ENCODE measurements at places on chromosomes 2 and 18.

DNA sequence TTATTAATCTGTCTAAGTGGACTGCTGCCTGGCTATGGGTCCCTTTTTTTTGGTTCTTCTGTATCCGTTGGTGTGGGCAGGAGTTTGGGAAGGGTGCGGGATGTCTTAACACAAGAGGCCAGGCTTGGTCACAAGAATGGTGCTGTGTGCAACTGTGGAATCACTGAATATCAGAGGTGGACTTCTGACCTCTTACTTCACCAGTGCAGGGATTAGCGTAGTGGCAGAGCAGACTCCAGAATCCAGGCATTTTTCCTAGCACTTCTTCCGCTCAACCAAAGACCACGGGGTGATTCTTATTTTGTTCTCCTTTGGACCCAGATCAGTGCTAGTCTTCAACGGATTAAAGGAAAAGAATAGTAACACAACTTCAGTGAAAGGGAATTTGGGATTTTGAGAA is 254.3 kb upstream of the TNP1 start:
- no peak for DNase-seq

DNA sequence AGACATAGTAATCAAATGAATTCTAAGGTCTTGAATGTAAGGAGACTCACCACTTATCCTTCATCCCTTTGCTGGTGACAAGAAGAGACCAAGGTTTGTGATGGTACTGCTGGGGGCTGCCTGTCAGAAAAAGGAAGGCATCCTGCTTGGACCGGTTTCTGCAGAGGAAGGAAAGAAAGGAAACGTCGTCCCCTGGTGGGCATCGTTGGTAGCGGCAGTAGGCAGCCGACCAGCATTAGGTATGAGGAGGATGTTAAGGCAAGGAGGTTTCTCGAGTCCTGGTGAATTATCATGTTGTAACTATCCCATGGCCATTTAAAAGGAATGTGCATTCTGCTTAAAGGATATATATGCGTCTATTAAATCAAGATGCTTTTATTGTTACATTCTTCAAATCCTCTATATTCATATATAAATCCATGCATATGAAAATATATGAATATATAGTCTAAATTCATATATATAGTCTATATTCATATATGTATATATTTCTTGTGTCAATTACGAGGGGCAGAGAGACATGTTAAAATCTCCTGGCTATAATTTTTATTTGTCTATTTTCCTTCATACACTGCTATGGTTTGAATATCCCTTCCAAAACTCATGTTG is 94.4 kb upstream of the TGFA start:
- peak; percentile 75 for DNase-seq

GRCh38 chr2:112542984-112543661 is 858 bp downstream of the POLR1B start:
- peak; percentile 45 for DNase-seq

DNA sequence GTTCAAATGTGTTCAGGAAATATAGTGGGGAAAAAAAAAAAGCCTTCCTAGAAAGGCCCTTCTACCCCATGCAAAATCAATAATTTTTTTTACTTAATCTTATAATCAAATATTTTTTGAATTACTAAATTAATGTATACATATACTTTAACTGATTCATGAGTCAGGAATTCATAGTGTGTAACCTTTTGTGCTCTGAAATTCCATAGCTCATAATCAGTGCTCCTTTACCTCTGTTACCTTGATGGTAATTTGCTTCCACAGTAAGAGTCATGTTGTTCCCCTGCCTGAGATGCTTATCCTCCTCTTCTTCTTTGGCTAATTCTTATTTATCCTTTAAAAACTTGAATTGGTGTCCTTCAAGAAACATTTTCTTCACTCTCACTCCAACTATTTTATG is 414.2 kb downstream of the THSD7B start:
- DNase-seq, result no peak

GRCh38 chr2:165901620-165902298 is 51.8 kb downstream of the TTC21B start:
- no peak for DNase-seq

- DNase-seq, result peak; percentile 65
Measured at GRCh38 chr18:48153613-48154481, 223.4 kb upstream of the SMAD2 start.

DNA sequence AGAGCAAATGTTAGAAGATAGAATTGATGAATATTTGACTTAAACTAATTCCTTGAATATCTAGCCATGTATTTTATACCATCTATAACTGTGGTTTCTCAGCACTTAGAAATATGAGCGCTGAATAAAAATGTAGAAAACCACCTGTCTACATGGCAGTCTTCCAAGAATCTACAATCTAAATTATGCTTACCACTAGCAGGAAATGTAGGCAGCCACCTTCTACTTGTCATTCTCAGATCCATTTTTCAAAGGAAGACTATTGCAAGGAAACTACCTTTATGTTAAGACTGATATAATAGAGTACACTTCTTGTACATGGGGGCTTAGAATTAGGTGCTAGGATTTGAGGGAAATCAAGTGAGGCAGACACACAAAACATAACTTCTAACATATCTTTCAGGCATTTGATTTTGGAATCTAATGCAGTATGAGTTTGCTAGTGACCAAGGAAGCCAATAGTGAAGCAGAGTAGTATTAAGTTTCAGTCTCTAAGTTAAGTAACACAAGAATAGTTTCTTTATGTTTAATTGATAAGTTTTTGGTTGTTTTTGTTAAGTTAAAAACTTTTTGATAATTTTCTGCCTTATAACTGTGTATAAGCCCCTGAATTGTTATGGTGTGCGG is 175.9 kb upstream of the ITGA4 start:
- DNase-seq, result no peak

DNA sequence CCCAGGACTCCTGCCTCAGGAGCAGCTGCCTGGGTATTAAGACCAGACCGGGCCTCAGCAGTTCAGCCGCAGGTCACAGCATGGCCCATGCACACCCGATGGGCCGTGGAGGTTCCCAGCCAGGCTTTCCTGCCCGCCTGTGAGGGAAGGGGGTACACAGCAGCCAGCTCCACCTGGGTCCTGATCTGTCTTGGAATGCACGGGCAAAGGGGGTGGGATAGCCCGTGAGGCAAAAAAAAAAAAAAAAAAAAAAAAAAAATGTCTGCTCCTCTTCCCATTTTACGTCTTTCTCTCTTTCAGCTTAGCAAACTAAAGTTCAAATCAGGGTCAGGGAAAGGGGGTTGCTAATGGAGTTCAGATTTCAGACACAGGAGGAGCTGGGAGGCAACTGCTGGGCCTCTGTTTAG is 385.2 kb downstream of the TNS1 start:
- DNase-seq, result no peak

DNA sequence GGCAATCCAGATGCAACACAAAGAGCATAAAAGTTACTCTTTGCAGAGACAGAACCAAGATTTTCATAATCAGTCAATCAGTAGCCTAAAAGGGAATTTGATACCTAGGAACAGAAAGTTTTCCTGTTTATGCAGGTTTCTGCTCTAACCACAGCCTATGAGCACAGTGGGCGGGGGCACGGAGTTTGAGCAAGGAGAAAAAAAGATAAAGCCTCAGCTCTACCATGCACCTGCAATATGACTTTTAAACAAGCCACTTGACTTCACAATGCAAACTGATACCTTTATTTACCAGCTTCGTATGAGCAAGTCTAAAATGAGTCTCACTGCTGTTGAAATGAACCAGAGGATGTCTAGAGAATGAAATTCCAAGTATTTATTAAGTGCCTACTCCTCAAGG is 5.6 kb upstream of the LRATD1 start:
- no peak for DNase-seq

- no peak for DNase-seq
Measured at GRCh38 chr2:8819948-8820347, 17.5 kb downstream of the KIDINS220 start.

DNA sequence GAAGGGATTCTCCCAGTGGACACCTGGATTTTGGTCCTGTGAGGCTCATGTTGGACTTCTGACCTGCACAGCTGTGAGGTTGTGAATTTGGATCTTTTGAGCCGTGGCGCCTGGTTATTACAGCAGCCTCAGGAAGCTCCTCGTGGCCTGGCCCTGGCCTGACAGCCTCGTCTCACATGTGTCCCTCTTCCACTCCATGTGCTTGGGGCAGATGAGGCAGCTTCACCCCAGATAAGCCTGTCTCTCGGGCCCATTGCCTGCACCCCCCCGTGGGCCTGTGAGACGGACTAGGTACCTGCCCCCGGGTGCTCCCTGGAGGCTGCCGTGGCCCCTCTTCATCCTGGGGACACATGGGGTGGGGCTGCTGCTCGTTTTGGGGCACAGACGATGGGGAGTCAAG is 51.2 kb downstream of the CTDP1 start:
- no peak for DNase-seq

DNA sequence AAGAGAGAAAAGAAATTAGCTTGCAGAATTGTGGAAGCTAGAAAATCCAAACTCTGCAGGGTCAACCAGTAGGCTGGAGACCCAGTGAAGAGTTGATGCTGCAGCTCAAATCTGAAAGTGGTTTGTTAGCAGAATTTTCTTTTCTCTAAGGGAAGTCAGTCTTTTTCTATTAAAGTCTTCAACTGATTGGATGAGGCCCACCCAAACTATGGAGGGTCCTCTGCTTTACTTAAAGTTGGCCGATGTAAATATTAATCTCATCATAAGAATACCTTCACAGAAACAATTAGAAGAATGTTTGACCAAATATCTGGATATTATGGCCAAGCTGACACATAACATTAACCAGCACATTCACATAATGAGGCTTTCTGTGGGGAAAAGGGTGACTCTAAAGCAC is 73.7 kb downstream of the FTCDNL1 start:
- DNase-seq, result no peak

GRCh38 chr2:9508931-9509330 is 34.6 kb downstream of the IAH1 start:
- no peak for DNase-seq

- no peak for DNase-seq
Measured at GRCh38 chr2:58204195-58204959, 36.7 kb downstream of the FANCL start.

DNA sequence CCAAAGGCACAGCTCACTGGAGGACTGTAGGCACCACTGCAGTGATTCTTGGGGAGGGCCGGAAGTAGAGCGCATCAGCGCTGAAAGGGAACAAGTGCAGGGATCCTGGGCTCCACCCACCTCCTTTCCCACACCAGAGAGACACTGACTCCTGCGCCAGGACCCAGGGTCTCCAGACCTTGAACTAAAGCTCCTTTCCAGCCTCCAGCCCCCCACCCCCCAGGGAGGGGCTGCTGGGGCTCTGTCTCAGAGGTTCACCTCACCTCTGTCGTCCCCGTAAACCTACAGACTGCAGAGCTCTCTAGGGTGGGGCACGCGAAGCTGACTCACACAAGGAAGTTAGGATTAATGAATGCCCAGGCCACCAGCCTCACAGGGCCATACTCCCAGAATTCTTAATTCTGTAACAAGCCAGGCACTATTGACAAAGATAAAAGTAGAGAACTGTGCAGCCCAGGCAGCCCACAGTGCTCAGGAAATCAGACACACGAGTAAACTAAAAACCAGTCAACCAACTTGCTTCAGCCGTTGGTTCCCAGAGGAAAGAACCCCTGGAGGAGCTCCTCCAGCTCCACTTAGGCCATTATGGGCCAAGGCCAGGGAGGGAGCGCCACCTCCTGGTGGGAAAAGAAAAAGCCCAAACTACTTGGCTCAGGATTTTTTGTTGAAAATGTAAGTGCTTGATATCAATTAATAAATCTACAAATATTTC is 45.1 kb upstream of the ACAA2 start:
- DNase-seq, result peak; percentile 64

GRCh38 chr18:79242246-79242645 is 153.5 kb upstream of the NFATC1 start:
- DNase-seq, result no peak

DNA sequence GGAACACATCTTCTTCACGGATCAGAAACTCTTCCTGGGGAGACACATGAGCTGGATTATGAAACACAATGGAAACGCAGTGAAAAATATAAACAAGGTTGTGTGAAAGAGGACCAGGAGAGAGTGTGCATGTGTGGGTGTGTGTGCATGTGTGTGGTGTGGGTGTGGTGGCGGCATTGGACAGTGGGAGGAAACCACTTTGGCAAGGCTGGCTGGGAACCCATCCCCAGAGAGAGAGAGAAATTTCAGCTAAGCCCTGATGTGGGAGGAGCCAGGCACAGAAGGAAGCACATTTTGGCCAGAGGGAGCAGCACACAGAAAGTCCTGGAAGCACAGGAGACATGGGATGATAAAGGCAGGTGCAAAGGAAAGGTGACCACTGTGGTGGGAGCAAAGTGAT is 147.6 kb upstream of the COPS8 start:
- DNase-seq, result no peak

DNA sequence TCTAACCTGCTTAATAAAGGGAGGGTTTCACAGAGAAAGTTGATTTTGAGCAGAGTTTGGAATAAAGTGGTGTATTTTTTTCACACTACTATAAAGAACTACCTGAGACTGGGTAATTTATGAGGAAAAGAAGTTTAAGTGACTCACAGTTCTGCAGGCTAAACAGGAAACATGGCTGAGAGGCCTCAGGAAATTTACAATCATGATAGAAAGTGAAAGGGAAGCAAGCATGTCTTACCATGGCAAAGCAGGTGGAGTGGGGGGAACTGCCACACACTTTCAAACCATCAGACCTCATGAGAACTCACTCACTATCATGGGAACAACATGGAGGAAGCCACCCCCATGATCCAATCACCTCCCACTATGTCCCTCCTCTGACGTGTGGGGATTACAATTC is 546.7 kb downstream of the EPHA4 start:
- DNase-seq, result peak; percentile 19

DNA sequence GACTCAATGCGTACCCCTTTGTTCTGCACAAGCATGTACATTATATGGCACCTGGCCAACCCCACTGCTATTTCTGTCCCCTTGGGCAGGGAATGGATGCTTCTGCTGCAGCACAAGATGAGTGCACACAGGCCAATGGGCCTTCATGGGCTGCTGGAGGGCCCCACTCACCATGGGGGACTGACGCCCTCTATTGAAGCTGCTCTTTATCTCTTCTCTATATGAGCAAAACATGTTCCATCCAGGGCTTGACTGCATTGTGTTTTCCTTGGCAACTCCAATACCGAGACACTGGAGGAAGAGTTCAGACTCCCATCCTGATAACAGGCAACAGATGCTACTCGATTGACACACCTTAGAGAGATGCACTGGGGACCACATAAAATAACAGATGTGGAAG is 251.6 kb upstream of the NCKAP5 start:
- DNase-seq, result peak; percentile 23

DNA sequence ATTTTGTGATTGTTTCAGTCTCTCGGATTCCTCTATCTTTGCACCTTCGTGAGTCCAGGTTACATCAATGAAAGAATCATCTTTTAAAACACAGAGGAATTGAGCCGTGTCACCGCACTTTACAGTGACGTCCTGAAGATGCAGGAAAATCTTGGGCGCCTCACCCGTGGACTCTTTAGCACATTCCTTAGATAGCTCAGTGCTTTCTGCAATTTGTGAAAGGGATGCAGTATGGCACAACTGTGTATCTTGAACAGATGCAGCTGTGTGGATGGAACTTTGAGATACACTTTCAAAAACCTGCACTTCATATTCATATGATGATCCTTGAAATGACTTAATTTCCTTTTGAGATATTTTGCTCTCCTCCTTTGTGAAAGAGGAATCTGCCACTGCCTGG is 50.9 kb downstream of the TTN start:
- DNase-seq, result no peak

GRCh38 chr2:169712791-169713227 is 18.5 kb downstream of the PHOSPHO2 start:
- DNase-seq, result no peak

Data from ACHN (cell line).